Type B pancreatic cell (in vitro differentiated cells): ENCODE measurements at places on chromosomes 12 and 14. TPM values are rescaled to one million over a fixed set of nuclear protein-coding genes. Genes with fewer than 3 reads are reported as not detected.

DNA sequence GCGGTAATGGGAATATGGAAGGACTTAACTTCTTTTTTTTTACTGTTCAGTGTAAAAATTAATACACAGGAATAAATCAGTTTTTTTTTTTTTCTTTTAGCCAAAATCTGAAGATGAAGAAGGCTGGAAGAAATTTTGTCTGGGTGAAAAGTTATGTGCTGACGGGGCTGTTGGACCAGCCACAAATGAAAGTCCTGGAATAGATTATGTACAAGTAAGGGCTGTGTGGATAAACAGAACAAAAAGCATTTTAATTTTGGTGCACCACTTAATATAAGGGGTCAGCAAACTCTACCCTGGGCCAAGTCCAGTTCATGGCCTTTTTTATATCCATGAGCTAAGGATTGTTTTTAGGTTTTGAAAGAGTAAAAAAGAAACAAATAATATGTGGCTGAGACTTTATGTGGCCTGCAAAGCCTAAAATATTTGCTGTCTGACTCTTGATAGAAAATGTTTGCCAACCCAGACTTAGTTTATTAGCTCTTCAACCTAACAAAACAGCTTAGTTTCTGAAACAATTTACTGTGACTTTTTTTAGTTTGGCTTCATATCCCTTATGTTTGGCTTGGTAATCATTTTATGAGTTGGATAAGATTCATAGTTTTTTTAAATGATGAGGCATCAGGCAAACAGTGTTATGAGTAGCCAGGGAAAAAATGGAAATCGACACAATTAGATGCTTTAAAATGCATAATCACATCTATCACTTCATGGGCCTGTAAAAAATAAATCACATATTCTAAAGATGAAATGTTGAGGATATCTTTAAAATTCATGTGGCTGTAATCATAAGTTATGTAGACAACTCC lies 8.4 kb downstream of the GEMIN2 start:
- no peak overlapping the region for H3K27ac ChIP-seq
- no peak overlapping the region for H3K4me3 ChIP-seq
- H3K4me1 ChIP-seq = no peaks in the 10 kb centered on the region
- H3K36me3 ChIP-seq = peaks cover 11% of the 10 kb centered on the region

- H3K4me3 ChIP-seq = no peak overlapping the region
- H3K27me3 ChIP-seq = peaks cover 6% of the 10 kb centered on the region
- no peak for DNase-seq
- no peak overlapping the region for H3K27ac ChIP-seq
Observed at GRCh38 chr12:100348657-100349454, 8.0 kb upstream of the SLC17A8 start.

GRCh38 chr14:74575936-74576335 lies 36.1 kb downstream of the LTBP2 start:
- H3K4me1 ChIP-seq = peaks cover 45% of the 10 kb centered on the region
- H3K36me3 ChIP-seq = no peaks in the 10 kb centered on the region
- no peak for DNase-seq
- no peak overlapping the region for H3K27ac ChIP-seq

GRCh38 chr12:116094475-116094874 lies 183.0 kb downstream of the MED13L start:
- no peaks in the 10 kb centered on the region for H3K27me3 ChIP-seq
- no peak overlapping the region for H3K27ac ChIP-seq
- peaks cover 13% of the 10 kb centered on the region for H3K36me3 ChIP-seq
- peaks cover 23% of the 10 kb centered on the region for H3K4me1 ChIP-seq

- H3K4me1 ChIP-seq = peaks cover 40% of the 10 kb centered on the region
- H3K36me3 ChIP-seq = no peaks in the 10 kb centered on the region
- H3K27ac ChIP-seq = peak overlapping the region; percentile 97
- DNase-seq = peak; percentile 79
- peak overlapping the region; percentile 70 for H3K4me3 ChIP-seq
- H3K27me3 ChIP-seq = peaks cover 32% of the 10 kb centered on the region
Observed at GRCh38 chr12:117685110-117685926, 283.5 kb downstream of the KSR2 start.

GRCh38 chr12:53757101-53757770 lies 5.5 kb upstream of the CISTR start:
- no peaks in the 10 kb centered on the region for H3K36me3 ChIP-seq
- peak overlapping the region; percentile 81 for H3K4me3 ChIP-seq
- peaks cover 66% of the 10 kb centered on the region for H3K27me3 ChIP-seq
- DNase-seq = peak; percentile 88

- H3K27me3 ChIP-seq = no peaks in the 10 kb centered on the region
- no peak overlapping the region for H3K27ac ChIP-seq
- no peak overlapping the region for H3K4me3 ChIP-seq
- peaks cover 8% of the 10 kb centered on the region for H3K4me1 ChIP-seq
Observed at GRCh38 chr12:82673698-82674097, 13.0 kb upstream of the TMTC2 start.

DNA sequence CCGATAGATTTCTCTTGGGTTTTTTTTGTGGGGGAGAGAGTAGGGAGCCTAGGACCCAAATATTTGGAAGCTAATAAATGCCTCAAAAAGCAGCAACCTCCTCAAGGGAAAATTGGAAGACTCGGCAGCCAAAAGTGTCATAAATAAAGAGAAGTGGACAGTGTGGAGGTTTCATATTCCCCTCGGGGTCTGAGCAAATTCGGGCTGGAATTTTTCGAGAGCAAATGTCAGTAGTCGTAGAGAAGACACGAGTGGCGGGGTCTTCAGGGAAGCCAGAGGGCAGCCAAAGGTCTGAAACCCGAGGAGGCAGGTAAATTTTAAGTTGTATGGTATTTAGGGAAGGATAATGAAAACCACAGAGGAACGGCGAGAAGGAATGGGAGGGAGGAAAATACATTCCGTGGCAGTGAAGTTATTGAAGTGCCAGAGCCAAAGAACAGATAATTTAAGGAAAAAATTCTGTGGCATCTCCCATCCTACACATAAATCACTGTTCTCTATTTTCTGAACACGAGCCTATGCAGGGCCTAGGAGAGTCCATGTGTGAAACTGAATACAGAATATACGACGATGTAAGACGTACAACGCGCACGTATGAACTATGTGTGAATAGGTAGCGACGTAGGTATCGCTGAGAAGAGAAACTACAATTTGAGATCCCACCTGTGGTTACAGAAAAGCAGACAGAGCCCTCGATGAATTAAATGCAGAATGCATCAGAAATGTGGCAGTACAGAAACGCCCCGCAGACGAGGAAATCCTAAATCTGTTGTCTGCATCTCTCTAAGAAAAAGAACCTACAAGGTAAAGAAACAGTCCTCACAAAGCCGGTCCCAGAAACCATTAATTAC lies 12.9 kb downstream of the BCL11B start:
- H3K4me1 ChIP-seq = peaks cover 65% of the 10 kb centered on the region
- peak overlapping the region; percentile 72 for H3K4me3 ChIP-seq
- H3K27ac ChIP-seq = peak overlapping the region; percentile 68
- H3K36me3 ChIP-seq = no peaks in the 10 kb centered on the region
- DNase-seq = no peak
- peaks cover 28% of the 10 kb centered on the region for H3K27me3 ChIP-seq

DNA sequence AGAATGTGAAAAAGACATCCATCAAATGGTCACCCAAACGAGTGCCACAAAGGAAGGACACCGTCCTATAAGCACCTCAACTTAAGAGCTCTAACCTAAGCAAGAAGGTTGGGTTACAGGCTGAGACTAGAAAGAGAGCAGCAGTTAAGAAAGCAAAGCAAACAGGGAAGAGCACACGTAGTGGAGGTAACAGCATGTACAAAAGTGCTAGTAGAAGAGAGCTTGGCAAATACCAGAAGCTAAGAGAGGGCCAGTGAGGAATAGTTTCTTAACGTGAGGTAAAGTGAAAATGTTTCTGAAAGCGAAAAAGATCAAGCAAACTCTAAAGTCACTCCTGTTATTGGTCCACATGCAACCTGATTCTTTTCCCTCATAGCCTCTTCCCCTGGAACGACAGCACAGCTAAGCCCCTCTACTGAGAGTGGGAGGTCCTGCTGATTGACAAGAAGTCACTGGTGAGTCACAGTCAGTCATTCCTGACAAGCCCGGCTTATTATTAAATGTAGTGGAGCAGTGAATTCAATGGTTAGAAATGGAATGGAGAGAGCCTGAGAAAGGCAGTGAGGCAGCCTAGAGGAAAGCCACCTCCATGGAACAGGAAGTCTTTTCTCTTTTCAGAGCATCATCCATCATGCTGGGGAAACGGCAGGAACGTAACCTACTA lies 204.4 kb downstream of the SLC25A21 start:
- peaks cover 15% of the 10 kb centered on the region for H3K27me3 ChIP-seq
- H3K27ac ChIP-seq = no peak overlapping the region
- H3K4me3 ChIP-seq = no peak overlapping the region
- H3K4me1 ChIP-seq = peaks cover 7% of the 10 kb centered on the region

- peaks cover 9% of the 10 kb centered on the region for H3K4me1 ChIP-seq
- H3K27me3 ChIP-seq = no peaks in the 10 kb centered on the region
- peak; percentile 78 for DNase-seq
- peaks cover 16% of the 10 kb centered on the region for H3K36me3 ChIP-seq
- peak overlapping the region; percentile 97 for H3K4me3 ChIP-seq
- H3K27ac ChIP-seq = peak overlapping the region; percentile 100
Observed at GRCh38 chr12:71662849-71663560, 643 bp downstream of the ZFC3H1 start.

DNA sequence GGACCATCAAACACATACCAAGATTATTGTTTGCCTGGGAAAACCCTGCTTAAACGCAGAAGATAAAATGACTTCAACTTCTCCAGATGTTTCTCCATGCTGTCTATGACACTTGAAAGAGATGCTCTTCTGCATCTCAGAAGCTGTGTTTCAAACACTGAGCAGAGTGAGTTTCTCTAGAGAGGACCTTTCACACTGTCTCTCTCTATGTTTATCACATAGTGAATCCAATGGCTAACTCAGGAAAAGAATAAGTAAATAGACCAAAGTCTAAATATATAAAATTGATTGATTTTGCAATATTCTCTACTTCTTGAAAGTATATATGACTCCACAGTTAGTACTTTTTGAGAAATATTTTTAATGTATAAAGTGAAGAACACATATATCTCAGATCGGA lies 325.6 kb upstream of the USP15 start:
- H3K4me3 ChIP-seq = no peak overlapping the region
- H3K36me3 ChIP-seq = no peaks in the 10 kb centered on the region
- H3K27me3 ChIP-seq = no peaks in the 10 kb centered on the region
- no peak overlapping the region for H3K27ac ChIP-seq

- H3K4me1 ChIP-seq = peaks cover 12% of the 10 kb centered on the region
- no peak overlapping the region for H3K27ac ChIP-seq
- H3K27me3 ChIP-seq = no peaks in the 10 kb centered on the region
- H3K4me3 ChIP-seq = no peak overlapping the region
Observed at GRCh38 chr12:68291396-68292036, 38.1 kb upstream of the IL22 start.

DNA sequence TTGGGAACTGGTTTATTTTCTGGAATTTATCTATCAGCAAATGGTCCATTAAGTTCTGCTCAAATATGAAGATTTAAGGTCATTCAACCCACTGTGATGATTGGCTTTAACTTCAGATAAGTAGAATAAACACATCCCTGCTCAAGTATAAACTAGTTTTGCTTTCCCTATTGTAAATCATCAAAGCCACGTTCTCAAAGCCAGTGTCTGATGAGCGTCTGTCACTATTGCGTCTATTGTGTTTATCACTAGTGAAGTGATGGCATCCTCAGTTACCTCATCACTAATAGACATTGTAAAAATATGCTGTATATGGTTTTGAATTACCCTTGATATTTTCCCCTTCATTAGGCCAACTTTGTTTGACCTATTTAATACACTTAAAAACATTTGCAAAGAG lies 351.3 kb downstream of the BCAT1 start:
- H3K4me3 ChIP-seq = no peak overlapping the region
- no peaks in the 10 kb centered on the region for H3K4me1 ChIP-seq
- H3K27ac ChIP-seq = no peak overlapping the region
- peaks cover 21% of the 10 kb centered on the region for H3K27me3 ChIP-seq
- DNase-seq = no peak

- DNase-seq = no peak
- peaks cover 59% of the 10 kb centered on the region for H3K4me1 ChIP-seq
- peaks cover 9% of the 10 kb centered on the region for H3K27me3 ChIP-seq
Observed at GRCh38 chr14:100788942-100789341, 37.0 kb upstream of the MEG3 start.

DNA sequence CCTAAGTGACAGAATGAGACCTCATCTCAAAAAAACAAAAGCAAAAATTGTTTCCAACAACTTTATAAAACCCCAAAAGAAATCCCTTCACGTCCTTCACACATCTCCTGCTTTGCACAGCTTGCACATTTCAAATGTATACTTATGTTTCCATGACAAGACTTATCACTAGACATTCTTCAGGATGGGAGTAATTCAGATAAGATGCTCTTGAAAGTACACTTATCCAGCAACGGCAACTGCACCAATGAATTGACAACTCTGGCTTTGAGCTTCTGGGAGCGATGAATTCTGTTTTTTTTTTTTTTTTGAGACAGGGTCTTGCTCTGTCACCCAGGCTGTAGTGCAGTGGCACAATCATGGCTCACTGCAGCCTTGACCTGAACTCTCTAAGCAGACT lies 30.8 kb upstream of the AKAP5 start:
- no peaks in the 10 kb centered on the region for H3K4me1 ChIP-seq
- H3K27me3 ChIP-seq = no peaks in the 10 kb centered on the region
- H3K36me3 ChIP-seq = peaks cover 29% of the 10 kb centered on the region

GRCh38 chr14:99267381-99267780 lies 4.6 kb downstream of the BCL11B start:
- H3K36me3 ChIP-seq = no peaks in the 10 kb centered on the region
- H3K4me3 ChIP-seq = peak overlapping the region; percentile 93
- H3K27ac ChIP-seq = peak overlapping the region; percentile 19
- DNase-seq = no peak
- peaks cover 62% of the 10 kb centered on the region for H3K4me1 ChIP-seq
- H3K27me3 ChIP-seq = peaks cover 63% of the 10 kb centered on the region

The GNB3 gene
- total RNA-seq = 6.3 and 25.2 TPM in 2 replicates

The IL31 gene
- not detected in 2 replicates for total RNA-seq

DNA sequence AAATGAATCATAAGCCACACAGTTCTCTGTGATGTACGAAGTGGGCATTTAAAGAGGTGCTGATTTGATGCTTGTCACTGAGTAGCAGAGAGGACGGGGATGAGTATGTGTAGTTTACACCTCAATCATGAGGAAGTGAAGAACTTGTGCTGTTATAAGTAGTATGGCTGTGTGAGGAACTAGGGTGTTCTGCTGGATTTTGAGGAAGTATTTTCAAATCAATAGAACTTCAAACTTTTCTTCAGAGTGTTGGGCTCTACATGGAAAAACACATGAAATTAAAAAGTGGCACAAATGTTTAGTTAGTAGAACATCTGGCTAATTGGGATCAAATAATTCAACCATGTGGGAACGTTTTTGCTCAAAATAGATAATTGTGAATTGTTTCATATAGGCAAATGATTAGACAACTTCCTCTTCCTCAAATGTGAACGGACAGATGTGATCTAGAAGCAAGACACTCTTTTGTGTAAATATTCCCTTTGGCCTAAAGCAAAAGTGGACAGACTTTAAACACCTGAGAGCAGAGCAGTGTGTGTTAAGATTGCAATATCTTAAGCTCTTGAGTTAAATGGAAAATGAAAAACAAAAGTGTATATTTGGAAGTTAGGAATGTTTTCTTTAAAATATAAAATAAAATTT lies 168.5 kb downstream of the NAV3 start:
- H3K4me3 ChIP-seq = no peak overlapping the region
- no peaks in the 10 kb centered on the region for H3K36me3 ChIP-seq
- H3K4me1 ChIP-seq = peaks cover 21% of the 10 kb centered on the region
- DNase-seq = no peak
- no peaks in the 10 kb centered on the region for H3K27me3 ChIP-seq

The ARID4A gene
- 21.9 and 24.9 TPM in 2 replicates for total RNA-seq

The CLEC7A gene
- total RNA-seq = 1.8 and 16.2 TPM in 2 replicates
